ENCODE measurements at places on chromosomes 5 and 9.

- DNase-seq = no peak
Observed at GRCh38 chr5:174736331-174736721, 11.9 kb downstream of the MSX2 start.

GRCh38 chr9:133449760-133450159 is 10.0 kb upstream of the CACFD1 start:
- DNase-seq = no peak

- DNase-seq = no peak
Observed at GRCh38 chr5:80935811-80936385, 24.3 kb upstream of the RASGRF2 start.

DNA sequence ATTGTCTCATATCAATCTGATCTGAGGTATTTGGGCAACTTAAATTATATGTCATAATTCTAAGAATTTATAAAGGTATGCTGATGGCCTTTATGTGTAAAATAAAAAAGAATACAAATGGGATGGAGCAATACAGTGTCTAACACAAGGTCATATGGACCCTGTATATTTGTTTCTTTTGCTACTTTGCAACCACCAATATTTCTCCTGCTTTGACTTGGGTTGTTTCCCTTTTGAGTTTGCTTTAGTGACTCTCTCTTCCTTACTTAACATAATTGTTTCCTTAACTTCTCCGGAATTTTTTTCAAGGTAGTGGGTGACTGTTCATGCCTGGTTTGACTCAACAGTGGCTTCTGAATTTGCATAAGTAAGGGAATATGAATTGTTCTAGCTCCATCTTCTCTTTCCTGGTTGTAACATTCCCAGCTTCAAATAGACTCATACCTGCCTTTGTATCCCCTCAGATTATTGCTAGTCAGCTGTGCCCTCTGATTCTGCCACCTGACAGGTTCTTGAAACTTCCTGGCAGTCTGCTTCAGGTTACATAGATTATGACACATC is 30.2 kb upstream of the ANXA1 start:
- DNase-seq = no peak

GRCh38 chr9:99489060-99489413 is 267.0 kb downstream of the SEC61B start:
- no peak for DNase-seq

- DNase-seq = no peak
Observed at GRCh38 chr5:1509346-1510085, 14.2 kb downstream of the LPCAT1 start.

- DNase-seq = no peak
Observed at GRCh38 chr5:55715519-55716078, 3.5 kb upstream of the SLC38A9 start.

- no peak for DNase-seq
Observed at GRCh38 chr5:140116716-140117115, 2.8 kb downstream of the PURA start.

DNA sequence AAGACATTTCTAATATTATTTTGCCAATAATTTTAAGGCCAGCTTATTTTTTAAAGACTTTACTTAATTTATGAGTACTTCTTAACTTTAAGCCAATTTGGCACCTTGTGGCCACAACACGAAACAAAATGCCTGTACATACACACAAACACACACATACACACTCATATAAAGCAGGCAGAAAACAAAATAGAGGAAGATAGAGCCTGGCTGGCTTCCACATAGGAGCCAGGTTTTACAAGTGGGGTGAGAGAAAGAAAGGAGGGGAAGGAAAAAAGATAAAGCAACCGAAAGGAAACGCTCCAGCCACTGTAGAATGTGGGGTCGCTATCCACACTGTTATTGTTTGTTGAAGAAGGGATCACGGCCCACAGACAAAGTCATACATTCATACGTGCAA is 10.4 kb downstream of the GMCL2 start:
- DNase-seq = no peak

DNA sequence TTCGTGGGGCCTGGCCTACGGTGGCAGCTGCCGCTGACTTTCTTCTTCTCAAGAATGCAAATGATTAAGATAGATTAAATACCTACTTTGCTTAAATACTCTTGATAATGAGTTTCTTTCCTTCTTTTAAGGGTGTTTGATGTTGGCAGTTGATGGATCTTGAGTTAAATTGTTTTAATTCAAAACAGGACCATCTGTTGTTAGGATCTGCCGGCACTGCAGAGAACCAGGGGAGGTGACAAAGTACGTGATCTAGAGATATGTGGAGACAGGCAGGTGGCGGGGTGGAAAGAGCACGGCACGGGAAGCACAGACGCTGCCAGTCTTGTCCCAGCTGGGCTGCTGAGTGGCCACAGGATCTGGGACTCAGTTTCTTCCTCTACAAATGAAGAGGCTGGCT is 37.9 kb downstream of the MED27 start:
- no peak for DNase-seq

DNA sequence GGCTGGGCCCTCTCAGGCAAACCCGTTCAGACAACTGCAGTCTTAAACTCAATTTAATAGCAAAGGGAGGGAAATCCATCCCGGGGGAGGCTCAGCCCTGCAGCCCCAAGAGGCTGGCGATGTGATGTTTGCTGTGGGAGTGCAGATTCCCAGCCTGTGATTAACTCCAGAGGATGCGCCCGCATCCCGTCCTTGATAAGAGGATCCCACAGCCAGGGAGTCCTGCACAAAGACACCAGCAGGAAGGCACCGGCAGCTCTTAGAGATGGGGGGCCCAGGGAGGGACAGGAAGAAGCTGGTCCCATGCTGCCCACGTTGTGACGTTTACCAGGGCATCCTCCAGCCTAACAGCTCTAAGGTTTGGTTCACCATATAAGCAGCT is 64.7 kb downstream of the MRPL36 start:
- no peak for DNase-seq

GRCh38 chr5:15937708-15938107 is 241.9 kb downstream of the MARCHF11 start:
- DNase-seq = no peak

DNA sequence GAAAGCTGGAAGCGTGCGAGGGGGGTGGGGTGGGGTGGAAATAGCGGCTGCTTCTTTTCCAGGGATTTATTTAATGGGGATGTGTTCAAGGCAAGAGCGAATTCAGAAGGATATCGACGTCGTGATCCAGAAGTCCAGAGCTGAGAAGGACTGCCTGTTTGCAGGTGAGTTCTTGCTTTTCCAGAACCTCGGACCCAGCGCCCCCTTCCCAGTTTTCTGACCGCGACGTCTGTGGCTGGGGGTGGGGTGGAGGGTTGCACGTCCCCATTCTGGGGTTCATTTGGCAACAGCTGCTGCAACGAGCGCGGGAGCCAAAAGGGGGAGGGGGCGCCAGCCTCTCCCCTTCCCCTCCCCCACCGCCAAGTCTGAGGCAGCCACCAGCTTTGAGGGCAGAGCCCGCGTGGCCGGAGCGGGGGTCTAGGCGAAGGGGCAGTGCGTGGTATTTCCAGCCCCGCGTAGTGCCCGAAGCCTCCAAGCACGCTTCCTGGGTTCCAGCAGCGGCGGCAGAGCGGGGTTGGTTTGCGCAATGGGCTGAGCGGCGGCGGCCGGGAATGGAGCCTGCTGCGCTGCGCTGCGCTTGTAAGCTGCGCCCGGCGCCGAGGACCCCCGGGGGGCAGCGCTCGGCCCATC is 701 bp downstream of the PARP8 start:
- peak; percentile 42 for DNase-seq

GRCh38 chr9:110126986-110127864 is 80.7 kb downstream of the C9orf152 start:
- no peak for DNase-seq

GRCh38 chr9:114580609-114581193 is 6.9 kb upstream of the ATP6V1G1 start:
- DNase-seq = no peak

GRCh38 chr5:148808864-148809642 is 17.4 kb upstream of the ADRB2 start:
- no peak for DNase-seq

GRCh38 chr9:133171161-133171961 is 7.6 kb upstream of the GBGT1 start:
- DNase-seq = no peak

GRCh38 chr5:83817591-83817990 is 96.9 kb upstream of the HAPLN1 start:
- DNase-seq = no peak

DNA sequence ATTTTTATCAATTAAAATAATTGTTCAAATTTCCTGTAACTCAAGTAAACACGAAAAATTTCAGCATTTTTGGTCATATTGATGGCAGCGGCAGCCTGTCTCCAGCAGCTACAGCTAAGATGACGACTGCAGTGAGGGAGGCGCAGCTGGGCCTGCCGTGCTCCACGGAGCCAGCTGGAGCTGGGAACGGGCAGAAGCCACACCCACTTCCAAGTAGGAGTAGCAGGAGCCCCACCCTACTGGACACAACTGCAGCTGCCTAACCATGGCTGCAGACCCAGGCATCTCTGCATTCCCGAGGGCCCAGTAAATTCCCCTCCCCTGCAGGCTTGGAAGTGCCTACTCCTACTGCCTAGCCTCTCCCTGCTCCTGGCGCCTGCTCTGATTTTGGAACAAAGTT is 2031.7 kb downstream of the EFNA5 start:
- DNase-seq = no peak

- DNase-seq = no peak
Observed at GRCh38 chr9:21984101-21984500, 10.1 kb downstream of the CDKN2A start.

DNA sequence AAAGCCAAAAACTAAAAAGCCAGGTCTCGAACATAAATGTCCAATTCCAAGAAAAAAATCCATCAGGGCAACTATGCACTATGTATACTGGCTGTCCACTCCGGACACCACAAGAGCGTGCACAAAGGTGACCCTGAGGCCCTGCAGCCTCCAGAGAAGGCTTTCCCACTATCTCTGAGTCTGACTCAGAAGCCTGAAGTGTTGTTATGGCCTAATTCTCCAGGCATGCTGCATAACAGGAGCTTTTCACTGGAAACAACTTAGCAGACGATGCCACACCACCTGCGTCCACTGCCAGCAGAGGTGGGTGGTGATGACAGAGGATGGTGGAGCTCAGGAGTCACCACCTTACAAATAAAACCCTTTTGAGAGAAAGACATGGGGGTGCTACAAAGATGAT is 63.7 kb downstream of the HABP4 start:
- no peak for DNase-seq

DNA sequence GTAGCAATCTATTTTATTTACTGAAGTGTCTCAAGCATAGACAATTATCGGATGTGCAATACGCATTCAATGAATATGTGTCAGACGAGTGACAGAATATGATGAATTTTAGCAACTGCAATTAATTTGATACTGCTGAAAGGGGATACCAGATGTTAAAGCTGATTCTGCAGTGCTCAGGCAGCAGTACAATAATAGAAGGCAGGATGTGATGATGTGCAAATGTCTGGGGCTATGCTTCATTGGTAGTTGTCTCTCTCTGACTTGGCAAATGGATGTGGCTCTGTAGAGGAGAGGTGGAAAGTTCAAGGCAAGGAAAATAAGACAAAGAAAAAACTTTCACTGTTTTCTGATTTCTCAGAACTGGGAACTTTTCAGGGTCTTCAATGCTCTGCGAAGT is 721.2 kb downstream of the CDH18 start:
- no peak for DNase-seq

DNA sequence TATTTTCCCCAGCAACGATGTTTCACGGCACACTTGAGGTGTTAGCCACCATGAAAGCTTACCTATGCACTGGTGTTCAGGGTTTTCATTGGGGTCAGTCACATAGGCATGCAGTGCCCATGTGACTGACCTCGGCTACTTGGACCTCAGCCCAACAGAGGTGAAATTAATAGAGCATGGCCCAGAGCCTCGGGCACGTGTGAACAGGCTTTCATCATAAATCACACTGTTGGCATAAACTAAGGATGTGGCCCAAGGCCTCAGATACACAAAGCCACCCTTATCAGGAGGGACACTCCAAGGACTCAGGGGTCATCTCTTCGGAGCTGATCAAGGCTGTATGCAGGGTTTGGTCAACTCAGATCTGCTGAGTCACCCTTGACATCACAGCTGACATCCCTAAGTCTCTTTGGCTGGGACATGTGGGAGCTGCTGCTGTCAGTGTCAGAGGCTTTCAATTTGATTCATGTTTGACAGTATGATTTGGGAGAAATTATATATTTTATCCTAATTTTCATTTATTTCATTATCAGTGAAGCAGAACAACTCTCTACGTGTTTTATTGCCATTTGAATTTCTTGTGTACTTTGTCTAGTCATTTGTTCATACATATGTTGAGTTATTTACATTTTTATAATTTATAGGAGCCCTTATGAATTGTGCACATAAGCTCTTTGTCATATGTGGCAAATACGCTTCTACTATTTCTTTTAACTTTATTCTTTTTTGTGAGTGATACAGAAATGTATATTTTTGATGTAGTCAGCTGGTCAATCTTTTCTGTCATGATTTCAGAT is 59.7 kb upstream of the ANKRD33B start:
- no peak for DNase-seq

DNA sequence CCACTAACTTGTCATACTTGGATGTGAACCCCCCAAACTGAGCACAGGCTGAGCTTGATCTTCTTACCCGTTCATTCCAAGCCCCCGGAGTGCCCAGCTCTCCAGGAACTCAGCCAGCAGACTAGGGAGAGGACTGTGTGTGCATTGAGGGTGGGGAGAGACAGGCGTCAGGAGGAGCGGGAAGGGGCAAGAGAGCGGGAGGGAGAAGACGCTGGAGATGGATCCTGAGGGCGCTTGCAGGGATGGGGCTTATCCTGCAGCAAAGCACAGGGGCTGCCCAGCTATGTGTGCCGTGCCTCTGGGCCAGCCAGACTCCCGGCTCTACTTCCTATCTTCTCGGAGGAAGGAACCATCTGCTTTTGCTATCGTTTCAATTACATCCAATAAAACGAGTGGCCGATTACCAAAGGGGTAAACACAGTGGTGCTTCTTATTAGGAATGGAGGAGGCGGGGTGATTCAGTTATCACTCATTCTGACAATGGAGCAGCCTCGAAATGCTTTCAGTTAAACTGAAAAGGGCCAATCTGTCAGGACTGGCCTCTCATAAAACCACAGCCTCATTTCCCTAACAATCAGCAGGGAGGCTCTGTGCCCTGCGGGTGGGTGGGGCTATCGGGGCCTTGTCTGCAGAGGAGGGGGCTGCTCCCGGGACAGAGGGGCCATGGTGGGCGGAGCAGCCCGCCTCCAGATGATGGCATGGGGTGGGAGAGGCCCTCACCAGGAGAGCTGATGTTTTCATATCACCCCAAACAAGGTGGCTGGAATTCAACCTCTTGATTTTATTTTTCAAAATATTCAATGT is 168.2 kb downstream of the DAB2IP start:
- no peak for DNase-seq

DNA sequence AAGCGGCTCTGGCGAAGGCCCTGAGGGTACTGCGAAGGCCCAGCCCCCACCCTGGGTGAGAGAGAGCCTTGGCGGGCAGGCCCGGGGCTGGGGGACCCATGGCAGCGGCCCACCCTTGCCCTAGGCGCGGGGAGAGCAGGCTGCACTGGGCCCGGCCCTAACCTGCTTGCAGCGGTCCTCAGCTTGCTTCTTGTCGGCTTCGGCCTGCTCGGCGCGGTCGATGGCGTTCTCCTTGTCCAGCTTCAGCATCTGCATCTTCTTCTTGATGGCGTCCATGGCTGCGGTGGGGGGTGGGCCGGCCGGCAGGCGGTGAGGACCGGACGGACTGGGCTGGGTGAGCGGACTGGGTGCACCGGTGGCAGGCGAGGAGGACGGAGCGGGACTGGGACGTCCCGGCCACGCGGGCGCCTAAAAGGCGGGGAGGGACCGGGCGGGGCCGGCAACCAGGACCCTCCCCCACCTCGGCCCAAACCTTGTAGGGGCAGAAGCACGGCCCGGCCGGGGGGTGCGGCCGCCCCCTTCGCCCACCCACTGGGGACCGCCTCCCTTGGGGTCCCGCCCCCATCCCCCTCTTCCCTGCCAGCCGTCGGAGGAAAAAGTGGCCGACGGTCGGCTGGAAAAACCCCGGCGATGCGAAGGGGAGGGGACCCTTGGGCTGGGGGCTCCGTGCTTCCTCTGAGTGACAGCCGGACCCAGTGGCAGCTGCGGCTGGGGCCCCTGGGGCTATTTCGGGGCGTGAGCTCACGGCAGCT is at the start of gene TPM2:
TPM2 (minus strand) TSS at position 384 of the 752 bp plus-strand sequence; CDS start at position 276, 108 bp downstream.
- no peak for DNase-seq
